ENCODE measurements at places on chromosomes 12 and 14.

GRCh38 chr12:99605-100004 lies 33.0 kb downstream of the IQSEC3 start:
- peak; percentile 29 for DNase-seq

GRCh38 chr12:84691266-84691665 lies 221.3 kb downstream of the SLC6A15 start:
- DNase-seq: peak; percentile 8

GRCh38 chr12:26680727-26681455 lies 152.1 kb downstream of the ITPR2 start:
- peak; percentile 82 for DNase-seq

GRCh38 chr14:95606266-95606665 lies 71.4 kb downstream of the GLRX5 start:
- no peak for DNase-seq

DNA sequence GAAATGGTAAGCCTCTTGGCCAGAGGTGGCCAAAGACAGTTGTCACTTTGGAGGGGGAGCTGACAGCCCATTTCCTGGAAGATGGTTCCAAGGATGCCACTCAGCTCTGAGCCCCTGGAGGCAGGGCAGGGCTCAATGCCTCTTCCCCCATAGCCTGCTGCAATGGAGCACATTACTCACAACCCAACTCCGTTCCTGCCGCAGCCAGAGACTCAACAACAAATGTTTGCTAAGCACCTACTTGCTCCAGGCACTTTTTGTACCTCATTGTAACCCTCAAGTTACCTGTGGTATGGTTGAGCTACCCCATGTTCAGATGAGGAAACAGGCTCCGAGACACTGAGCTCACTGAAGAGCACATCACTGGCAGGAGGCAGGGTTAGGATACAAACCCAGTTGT lies 19.5 kb downstream of the IRF2BPL start:
- DNase-seq: no peak

GRCh38 chr12:31773867-31774266 lies 45.0 kb upstream of the AMN1 start:
- DNase-seq: no peak

DNA sequence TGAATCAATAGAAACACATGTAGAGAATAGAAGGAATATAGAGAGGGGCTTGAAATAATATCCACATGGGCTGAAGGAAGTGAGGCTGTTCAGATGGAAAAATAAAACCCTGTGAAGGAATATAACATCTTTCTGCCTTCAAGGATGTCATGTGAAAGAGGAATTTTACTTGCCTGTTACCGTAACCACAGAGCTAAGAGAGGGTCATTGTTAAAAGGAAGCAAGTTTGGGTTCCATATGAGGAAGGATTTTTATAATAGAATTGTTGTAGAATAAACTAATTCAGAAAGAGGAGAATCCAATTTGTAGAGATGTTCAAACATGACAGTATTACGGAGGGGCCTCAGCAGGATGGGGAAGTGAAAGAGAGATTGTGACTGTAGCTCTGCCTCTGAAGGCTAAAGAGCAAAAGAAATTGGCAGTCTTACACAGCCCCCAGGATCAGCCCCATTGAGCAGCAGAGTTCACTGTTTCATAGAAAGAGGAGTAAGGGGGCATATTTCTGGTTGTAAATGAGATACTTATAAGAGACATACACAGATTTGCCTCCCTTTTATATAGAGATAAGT lies 41.8 kb upstream of the PTPRR start:
- DNase-seq: no peak

- no peak for DNase-seq
These were observed 136.6 kb downstream of the SSPN start for GRCh38 chr12:26331960-26332359.

DNA sequence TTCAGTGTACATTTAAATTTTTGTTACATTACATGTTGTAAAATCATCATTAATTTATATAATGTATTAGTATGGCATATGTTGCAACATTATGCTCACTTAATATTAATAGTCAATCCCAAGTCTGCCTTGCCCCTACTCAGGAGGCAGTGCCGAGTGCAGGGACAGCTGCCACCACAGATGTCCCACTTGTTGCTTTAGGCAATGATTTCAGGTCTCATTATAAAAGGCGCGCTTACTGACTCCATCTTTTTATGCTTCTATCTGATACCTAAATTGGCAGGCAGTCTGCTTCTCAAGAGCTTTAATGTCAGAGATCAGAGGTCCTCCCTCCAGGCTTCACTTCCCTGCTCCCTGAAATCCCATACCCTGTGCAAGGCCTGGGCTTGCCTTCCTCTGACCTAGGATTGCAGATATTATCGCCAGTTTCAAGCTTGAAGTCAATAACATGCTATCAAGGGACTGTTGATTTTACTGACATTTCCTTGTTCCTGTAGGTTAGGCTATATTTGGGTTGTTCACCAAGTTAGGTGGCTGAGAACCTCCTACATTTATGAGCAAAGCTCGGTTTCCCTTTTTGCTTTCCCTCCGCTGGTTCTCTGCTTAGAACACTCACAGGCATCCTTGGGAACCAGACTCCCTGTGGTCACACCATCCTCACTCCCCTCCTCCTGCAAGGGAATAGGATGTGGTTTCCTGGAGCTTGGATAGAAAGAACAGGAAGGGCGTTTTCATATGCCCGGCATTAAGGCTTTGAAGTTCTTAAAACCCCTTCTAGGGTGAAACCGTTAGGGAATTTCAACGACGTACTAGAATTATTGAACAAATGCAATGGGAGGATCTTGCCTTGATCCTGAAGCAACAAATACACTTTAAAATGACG lies 208.4 kb upstream of the FKBP4 start:
- peak; percentile 17 for DNase-seq

- peak; percentile 65 for DNase-seq
These were observed 31.2 kb upstream of the KLC1 start for GRCh38 chr14:103597623-103598377.

GRCh38 chr14:61471297-61472005 lies 150.1 kb downstream of the PRKCH start:
- no peak for DNase-seq

DNA sequence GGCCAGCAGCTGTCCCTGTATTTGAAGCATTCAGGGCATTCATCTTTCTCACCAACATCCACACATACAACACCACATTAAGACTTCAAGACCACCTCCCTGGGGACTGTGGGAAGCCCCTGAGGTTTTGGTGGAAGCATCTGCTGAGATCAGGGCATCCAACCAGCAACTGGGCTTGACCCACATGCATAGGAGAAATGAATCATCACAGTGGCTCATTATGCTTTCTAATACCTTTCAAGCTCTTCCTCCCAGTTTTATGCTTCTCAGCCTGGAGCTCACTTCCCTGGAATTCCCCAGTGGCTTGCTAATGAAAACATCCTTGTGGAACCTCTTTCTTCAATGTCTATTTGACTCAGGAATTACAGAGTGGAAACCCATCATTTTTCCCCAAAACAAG lies 21.4 kb upstream of the CMKLR1 start:
- no peak for DNase-seq

DNA sequence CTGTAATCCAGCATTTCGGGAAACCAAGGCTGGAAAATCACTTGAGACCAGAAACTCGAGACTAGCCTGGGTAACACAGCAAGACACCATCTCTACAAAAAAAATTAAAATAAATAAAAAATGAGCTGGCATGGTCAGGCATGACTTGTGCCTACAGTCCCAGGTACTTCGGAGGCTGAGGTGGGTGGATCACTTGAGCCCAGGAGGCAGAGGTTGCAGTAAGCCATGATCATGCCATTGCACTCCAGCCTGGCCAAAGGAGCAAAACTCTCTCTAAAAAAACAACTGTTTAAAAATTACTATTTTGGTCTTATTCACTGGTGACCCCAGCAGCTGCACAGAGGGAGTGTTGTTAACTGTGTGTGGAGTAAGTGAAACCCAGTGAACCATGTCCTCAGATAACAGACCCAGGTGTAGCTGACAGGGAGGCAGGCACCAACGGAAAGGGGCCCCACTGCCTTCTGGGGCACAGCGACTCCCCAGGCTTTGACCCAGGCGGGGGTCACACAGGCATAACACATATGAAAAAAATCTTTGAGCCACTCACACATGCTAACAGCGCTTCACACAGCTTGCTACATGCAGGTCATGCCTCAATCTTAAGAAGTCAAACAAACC lies 12.1 kb downstream of the DDX54 start:
- DNase-seq: no peak

DNA sequence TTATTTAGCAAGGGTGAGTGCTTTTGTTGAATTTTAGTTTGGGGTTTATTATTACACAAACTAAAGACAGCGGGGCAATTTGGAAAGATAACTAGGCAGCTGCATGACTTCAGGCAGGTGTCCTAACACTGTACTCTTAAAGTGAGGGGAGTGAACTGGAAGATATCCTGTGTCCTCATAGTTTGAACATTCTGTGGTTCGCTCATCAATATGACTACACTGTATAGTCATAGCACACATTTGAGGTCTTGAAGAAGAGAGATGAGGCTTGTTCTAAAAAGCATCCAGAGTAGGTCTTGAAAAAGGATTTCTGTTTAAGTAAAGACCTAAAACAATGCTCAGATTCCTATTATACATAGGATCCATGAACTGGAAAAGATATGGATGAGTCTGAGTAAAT lies 1.7 kb upstream of the MAP3K9 start:
- no peak for DNase-seq

DNA sequence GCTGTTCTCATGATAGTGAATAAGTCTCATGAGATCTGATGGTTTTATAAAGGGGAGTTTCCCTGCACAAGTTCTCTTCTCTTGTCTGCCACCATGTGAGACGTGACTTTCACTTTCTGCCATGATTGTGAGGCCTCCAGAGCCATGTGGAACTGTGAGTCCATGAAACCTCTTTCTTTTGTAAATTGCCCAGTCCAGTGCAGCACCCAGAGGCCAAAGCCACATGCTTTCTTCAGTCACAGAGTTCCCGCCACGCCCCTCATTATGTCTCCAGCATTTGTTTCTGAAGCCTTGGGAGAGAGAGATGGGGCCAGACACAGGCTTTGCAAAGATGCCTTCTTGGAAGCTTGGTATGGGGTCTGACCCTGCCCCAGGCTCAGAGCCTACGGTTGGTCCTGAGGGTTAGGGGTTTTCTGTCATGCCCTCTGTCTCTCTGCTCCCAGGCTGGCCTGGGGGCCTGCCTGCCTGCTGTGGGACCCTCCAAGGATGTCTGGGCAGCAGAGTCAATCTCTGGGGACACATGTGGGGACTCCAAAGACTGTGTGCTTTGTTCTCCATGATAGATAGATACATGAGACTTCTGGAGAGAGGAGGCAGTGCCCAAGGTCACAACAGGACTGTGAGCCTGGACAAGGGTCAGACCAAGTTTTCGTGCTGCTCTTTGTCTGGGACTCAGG lies 114.1 kb upstream of the PRMT8 start:
- DNase-seq: no peak

- DNase-seq: no peak
These were observed 31.5 kb downstream of the HEATR5A start for GRCh38 chr14:31388687-31389413.

DNA sequence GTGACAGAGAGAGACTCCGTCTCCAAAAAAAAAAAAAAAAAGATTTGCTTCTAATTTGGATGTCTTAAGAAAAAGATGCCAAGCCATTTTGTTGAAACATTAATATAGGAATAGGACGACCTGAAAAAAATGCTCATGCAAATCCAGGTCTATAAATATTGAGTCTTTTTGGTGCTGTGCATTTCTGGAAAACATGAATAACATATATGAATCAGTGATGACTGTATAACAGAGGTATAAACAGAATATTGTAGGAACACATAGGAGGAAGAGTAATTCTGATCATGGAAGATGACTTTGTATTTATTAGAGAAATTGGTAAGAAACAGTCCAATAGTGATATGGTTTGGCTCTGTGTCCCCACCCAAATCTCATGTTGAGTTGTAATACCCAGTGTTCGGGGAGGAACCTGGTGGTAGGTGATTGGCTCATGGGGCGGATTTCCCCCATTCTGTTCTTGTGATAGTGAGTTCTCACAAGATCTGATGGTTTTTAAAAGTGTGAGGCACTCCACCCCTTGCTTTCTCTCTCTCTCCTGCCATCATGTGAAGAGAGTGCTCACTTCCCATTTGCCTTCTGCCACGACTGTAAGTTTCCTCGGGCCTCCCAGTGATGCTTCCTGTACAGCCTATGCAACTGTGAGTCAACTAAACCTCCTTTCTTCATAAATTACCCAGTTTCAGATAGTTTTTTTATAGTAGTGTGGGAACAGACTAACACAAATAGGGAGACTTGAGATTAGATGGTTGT lies 3.0 kb upstream of the SRSF5 start:
- no peak for DNase-seq

- no peak for DNase-seq
These were observed 80.6 kb downstream of the TSPAN9 start for GRCh38 chr12:3157581-3158323.

DNA sequence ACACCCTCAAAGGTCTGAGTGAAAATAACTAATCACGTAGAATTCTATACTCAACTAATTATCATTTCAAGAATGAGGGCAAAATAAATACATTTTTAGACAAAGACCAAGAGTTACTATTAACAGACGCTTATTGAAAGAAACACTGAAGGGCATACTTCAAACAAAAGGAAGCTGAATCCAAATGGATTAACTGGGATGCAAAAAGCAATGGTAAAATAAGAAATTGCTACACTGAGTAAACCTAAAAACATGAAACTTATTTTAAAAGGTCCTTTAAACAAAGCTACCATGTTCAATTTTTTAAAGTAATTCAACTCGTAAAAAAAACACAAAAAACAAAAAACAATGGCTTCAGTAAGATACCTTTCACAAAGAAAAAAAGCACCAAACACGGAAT lies 28.2 kb downstream of the LRP6 start:
- DNase-seq: no peak

- no peak for DNase-seq
These were observed at the start of gene TMEM229B for GRCh38 chr14:67487937-67488893. Gene TMEM229B, minus strand, starts transcription at chr14:67488721. Its CDS starts 14,798 bp downstream, at chr14:67473923.

GRCh38 chr14:73394317-73394716 lies 64.0 kb downstream of the NUMB start:
- no peak for DNase-seq

DNA sequence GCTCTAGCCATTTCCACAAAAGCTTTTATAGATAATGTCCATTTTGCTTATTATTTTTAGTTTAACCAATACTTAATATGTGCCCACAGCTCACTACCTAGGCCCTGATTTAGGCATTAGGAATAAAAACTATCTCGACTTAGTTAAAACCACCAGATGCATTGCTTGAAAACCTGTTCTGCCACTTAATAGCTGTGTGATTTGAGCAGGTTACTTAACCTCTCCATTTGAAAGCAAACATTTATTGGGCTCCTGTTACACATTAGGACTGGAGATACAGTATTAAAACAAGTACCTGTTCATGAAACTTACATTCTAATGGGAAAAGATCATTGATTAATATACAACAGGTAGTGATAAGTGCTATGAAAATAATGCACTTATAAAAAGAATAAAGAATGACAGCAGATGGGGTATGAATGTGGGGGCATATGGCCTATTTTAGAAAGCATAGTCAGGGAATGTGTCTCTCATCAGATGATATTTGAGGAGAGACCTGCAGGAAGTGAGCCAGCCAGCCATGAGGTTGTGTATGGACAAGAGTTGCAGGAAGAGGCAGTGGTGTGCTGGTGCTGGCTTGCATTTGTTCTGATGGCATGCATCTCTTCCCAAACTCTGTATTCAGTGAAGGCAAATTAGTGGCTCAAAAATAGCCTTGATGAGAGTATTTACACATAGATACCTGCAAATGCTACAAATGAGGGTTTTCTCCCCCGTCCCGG lies 34.3 kb downstream of the NOPCHAP1 start:
- DNase-seq: no peak

Data from tongue (tissue), 3 donors.